ENCODE measurements at places on chromosomes 1 and 21.

DNA sequence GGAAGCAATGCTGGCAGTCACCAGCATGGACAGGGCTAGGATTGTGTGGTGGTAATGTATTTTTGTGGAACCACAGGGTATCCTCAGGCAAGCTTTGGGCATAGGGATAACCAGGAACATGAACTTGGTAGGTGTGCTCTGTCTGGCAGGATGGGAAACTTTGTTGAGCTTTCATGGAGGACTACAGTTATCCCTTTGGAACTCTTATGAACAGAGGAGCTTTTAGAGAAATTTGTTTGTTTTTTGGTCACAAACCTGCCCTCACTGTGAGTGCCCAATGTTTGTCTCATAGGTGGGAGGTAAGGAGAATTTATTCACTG is 54.4 kb downstream of the MACF1 start:
- DNase-seq, result no peak

GRCh38 chr1:98340511-98340910 is 321.0 kb upstream of the SNX7 start:
- DNase-seq, result no peak

- DNase-seq, result no peak
These were observed 117.0 kb upstream of the NFIA start for GRCh38 chr1:60965280-60965854.

GRCh38 chr1:175313672-175314225 is 121.2 kb upstream of the KIAA0040 start:
- DNase-seq, result no peak

DNA sequence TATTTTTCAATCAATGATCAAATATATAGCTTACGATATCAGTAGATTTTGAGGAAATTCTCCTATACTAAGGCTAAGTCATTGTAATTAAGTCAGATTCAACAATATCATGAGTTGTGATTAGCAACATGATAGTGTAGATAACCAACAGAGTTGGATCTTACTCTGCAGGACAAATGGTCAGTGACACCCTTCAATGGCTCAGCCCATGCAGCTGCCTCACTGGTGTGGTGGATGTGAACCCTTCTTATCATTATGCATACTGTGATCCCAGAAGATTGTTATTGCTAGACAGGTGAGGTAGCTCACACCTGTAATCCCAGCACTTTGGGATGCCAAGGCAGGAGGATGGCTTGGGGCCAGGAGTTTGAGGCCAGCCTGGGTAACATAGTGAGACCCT is 5.6 kb downstream of the SLC16A1 start:
- no peak for DNase-seq

DNA sequence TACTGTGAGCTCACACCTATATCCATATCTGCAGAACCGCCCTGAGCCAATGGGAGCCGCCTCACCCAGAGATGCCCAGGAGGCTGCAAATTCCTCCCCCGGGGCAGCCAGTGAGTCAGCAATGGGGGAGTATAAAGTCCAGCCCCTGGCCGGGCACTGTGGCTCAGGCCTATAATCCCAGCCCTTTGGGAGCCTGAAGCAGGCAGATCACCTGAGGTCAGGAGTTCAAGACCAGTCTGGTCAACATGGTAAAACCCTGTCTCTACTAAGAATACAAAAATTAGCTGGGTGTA is 5.0 kb upstream of the CLCNKB start:
- no peak for DNase-seq

GRCh38 chr1:3543076-3544039 is 68.0 kb downstream of the MEGF6 start:
- no peak for DNase-seq

GRCh38 chr1:40936931-40937339 is 42.6 kb upstream of the CTPS1 start:
- DNase-seq, result no peak

GRCh38 chr21:26077521-26077920 is 93.0 kb downstream of the APP start:
- DNase-seq, result no peak
